ENCODE measurements at places on chromosomes 12 and 14.

GRCh38 chr14:95483309-95484165 lies 32.9 kb downstream of the SYNE3 start:
- DNase-seq: no peak

- DNase-seq: no peak
Measured at GRCh38 chr12:110913119-110914056, 7.0 kb downstream of the MYL2 start.

DNA sequence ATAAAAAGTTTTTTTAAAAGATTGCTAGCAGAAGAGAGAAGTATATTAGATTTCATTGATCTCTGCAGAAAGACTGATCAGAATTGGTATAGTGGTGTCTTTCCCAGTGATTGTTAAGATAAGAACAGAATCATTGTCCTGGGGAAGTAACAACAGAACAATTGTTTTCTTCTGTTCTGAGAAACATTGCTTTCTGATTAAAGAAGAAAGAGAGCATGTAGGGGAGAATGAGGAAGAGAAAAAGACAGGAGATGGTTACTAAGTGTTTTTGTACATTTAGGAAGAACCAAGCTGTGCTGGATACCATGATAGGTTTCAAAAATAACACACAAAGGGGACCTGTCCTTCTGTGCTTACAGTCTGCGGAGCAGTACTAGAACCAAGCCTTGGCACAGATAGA lies 5.0 kb downstream of the USP30 start:
- no peak for DNase-seq

- DNase-seq: no peak
Measured at GRCh38 chr14:90698379-90698869, 117.8 kb downstream of the TTC7B start.

DNA sequence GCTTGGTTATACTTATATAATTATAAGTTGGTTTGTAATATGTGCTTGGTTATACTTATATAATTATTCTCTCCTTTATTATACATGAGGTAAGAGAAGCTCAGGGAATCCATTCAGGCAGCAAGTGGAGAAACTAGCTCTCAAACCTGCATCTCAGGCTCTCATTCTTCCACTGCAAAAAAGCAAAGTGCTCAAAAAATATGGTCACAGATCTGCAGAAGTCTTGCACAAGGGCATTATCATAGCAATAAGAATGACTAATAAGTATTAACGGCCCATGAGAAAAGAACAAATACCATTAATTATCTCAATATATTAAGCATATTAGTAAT lies 476 bp upstream of the TRAFD1 start:
- no peak for DNase-seq

DNA sequence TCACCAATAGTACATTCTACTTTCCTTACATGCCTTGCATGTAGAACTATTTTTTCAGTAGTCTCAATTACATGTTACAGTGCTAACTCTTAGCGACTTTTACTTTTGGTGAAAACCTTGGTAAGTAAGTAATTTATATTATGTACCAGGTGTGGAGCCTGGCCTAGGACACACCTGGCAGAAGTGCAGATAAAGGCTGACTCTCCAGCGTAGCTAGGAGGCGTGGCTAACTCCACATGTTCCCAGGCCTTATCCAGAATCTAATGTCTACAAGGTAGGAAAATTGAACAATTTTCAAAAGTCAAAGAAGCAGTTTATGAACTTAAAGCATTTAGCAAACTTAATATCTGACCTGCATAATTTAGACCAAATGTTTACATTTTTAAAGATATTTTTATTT lies 157.4 kb downstream of the DHRS2 start:
- DNase-seq: no peak

- DNase-seq: no peak
Measured at GRCh38 chr12:84996759-84997158, 39.3 kb downstream of the TSPAN19 start.

GRCh38 chr14:33016613-33017012 lies 77.9 kb downstream of the NPAS3 start:
- no peak for DNase-seq

DNA sequence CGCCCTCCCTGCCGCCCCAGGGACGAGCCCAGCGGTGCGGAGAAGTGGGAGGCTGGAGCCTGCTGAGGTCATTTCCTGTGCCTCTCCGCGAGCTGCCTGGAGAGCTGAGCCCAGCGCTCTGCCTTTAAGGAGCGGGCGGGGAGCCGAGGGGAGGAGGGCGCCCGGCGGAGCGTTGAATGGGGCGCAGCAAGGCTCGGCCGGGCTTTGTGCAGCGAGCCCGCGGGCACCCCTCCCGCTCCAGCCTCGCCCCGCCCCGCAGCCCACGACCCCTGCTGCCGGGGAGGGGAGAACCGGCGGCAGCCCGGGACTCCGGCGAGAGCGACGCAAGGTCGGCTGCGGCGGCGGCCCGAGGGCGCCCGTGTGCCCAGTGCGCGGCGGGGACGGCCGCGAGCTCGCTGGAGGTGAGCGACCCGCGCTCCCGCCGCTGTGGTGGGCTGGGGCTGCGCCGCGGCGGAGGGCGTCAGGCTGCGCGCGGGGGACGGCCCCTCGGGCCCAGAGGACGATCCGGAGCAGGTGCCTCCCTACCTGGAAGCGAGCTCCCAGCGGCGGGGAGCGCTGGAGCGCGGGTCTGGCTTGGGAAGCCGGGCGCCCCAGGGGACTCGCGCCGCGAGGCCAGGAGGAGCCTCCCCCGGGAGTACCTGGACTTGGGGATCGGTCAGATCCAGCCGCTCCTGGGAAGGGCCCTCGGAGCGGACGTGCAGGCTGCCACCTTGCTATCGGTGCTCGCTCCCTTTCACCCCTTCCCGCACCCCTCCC lies at the start of gene PLEKHH1:
Gene PLEKHH1, plus strand, starts transcription at position 293 of the 756 bp plus-strand sequence. CDS start 8,578 bp downstream, outside the sequence.
- peak; percentile 76 for DNase-seq

DNA sequence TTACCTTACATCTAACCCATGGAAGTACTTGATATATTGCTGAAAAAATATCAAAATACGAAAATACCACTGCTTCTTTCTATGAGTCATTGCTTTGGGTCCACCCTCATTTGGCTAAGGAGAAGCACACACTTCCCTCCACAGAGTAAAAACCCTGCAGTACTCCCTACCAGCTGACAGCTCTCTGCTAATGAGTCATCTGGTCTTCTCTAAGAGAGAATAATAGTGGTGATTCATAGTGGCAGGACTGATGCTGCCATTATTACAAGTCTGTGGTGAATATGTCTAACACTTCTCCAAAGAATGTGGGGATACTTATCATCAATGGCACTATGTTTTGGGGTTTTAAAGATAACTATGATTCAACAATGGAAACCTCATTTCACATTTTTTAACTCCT lies 90.7 kb downstream of the PPFIA2 start:
- no peak for DNase-seq

- peak; percentile 23 for DNase-seq
Measured at GRCh38 chr12:93682846-93683261, 5.7 kb downstream of the CRADD start.

- no peak for DNase-seq
Measured at GRCh38 chr14:100605230-100605629, 18.0 kb upstream of the BEGAIN start.

DNA sequence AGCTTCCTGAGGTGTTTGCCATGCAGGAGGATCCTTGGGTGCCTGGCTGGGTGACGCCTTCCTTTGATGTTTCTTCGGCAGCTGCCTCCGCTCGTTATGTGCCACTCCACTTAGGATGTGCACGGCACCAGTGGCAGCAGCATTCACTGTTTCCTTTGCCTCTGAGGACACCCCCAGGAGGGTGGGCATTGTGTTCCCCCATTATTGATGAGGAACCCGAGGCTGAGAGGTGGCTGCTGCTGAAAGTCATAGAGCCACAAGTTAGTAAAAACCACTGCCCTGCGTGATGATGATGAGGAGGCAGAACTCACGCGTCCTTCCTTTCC lies 41.2 kb downstream of the EP400 start:
- DNase-seq: no peak

DNA sequence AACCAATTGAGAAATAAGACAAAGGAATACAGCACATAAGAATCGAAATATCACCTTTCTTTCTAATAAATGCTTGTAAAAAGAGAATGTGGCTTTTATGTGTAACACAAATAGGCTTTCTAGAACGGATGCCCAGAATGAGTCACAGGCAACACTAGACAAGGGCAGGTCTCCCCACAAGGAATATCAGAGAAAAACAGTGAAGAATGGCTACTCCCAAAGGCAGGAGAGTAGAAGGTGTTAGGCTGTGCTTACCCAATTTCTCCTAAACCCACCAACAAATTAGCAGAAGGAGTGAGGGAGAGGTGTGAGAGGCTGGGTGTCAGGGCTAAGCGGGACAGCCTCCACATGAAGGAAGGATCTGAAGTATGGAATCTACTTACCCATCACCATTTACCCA lies 55.2 kb downstream of the GALNT4 start:
- DNase-seq: no peak

DNA sequence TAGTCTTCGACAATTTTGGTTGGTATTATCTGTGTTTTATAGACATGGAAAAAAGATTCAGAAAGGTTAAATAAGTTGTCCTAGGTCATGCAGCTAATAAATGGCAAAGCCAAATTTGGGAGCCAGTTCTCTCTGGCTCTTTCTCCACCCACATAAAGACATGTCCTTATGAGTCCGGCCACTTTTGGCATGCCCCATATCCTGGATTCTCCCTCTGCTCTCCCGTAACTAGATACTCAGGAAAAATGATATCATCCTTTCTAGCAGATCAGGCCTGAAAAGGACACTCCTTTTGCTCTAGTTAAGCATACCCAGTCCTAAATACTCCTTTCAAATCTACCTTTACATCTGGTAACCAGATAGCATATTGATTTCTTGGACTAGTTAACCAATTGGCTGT lies 64.4 kb downstream of the TTLL5 start:
- no peak for DNase-seq

- no peak for DNase-seq
Measured at GRCh38 chr14:47300796-47301195, 374.6 kb downstream of the MDGA2 start.

Data from HAP-1 (cell line).